ENCODE measurements at places on chromosomes 2 and 18.

- DNase-seq, result no peak
Observed at GRCh38 chr2:83874712-83875430, 584.2 kb downstream of the SUCLG1 start.

DNA sequence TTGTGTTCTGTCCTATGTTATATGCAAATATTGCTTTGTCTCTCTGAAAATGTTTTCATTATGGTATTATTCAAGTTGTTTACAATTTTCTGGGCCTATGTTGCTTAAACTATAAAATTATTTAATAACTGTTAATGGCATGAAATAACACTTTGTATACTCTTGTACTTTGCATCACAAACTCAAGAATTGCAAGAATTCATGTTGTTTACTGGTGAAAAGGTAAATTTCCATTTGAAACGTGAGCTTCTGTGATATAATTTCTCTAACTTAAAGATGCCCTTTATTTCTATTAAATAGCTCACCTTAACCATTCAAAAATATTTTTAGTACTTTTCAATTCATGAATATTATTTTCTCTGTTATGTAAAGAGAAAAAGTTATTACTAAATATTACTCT lies 1504.2 kb downstream of the SUCLG1 start:
- no peak for DNase-seq

- peak; percentile 62 for DNase-seq
Observed at GRCh38 chr2:14016289-14016955, 616.1 kb upstream of the LRATD1 start.

DNA sequence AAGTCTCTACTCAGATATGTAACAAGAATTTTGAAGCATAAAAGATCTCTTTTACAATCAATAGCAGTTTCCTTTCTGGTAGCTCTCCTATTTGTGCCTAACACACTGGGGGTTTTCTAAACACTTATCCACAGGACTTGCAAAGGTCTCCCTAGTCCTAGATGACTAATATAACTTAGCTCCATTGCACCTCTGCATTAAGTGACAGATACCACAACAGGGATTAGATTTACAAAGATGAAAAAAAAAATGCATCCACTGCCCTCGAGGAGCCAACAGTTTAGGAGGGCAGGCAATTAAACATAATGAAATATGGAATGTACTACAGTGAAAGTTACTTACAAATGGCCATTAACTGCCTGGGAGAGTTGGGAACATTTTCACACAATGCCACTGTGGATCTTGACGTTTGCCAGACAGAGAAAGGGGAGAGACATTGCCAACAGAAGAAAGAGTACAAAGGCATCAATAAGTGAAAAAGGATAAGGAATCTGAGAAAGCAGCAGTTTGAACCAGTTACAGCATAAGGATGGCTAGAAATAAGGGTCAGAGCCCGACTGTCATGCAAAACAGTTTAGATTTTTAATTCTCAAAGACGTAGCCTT lies 14.3 kb downstream of the PPP3R1 start:
- peak; percentile 32 for DNase-seq

DNA sequence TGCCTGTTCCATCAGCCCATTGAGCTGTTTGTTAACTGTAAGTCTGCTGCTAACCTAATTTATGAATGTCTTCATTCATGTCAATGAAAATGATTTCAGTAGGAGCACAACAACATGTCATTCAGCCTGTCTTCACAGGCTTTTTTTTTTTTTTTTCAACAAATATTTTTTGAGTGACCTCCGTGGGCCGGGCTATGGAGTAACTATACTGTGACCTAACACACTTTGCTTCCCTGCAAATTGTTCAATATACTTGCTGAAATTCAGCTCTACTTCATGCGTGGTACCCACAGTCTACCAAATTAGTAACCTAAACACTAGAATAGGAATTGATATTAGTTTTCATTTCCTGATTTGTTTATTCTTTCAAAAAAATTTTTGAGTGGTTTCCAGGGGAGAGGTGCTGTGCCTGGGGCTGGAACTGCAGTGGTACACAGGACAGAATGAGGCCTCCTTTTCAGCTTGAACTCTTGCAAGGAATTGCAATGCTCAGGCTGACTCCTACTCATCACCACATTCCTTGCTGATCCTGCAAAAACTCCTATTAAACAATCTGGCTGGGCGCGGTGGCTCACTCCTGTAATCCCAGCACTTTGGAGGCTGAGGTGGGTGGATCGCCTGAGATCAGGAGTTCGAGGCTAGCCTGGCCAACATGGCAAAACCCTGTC lies 87.1 kb downstream of the CDH20 start:
- DNase-seq, result no peak

DNA sequence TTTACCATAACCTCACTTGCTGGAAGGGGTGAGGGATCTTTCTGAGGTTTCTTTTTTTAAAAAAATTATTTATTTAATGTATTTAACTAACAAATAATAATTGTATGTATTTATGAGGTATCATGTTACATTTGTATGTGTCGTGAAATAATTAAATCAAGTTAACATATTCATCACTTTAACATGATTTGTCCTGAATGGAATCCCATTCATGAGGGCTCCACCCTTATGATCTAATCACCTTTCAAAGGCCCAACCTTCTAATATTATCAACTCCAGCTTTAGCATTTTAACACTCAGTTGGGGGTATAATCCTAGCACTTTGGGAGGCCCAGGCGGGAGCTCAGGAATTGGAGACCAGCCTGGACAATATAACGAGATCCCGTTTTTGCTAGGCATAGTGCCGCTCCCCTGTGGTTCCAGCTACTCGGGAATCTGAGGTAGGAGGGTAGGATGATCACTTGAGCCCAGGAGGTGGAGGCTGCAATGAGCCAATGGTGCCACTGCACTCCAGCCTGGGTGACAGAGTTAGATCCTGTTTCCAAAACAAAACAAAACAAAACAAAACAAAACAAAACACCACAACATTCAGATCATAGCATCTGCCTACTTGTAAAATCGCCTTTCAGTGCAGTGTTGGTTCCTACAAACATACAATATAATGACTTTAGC lies 1.1 kb upstream of the TAF4B start:
- no peak for DNase-seq

- DNase-seq, result no peak
Observed at GRCh38 chr2:176002688-176003210, 682 bp upstream of the LNPK start.

GRCh38 chr2:78023356-78023755 lies 501.2 kb upstream of the LRRTM4 start:
- DNase-seq, result no peak

- DNase-seq, result no peak
Observed at GRCh38 chr2:26847655-26848335, at the start of gene DPYSL5. Gene DPYSL5, plus strand, starts transcription at chr2:26848132. Its CDS starts 50,368 bp downstream, at chr2:26898500.
